ENCODE measurements at places on chromosomes 13 and 19.

GRCh38 chr13:111598747-111599146 lies 278.3 kb downstream of the TEX29 start:
- DNase-seq: no peak

- DNase-seq: no peak
Measured at GRCh38 chr13:108113407-108113806, 101.9 kb downstream of the LIG4 start.

DNA sequence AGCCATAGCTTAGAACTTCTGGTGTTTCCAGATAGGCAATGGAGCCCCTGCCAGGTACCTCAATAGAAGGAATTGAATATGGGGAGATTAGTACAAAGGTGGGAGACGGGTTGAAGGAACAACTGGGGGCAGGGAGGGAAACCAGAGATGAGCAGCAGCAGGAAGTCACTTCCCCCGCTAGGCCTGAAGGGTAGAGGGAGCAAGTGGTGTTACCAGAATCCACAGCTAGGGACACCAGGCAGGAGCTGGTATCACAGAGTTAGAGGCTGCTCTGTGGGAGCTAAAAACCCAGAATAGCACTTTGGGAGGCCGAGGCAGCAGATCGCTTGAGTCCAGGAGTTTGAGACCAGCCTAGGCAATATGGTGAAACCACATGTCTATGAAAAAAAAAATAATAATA lies 15.3 kb upstream of the HNRNPUL1 start:
- no peak for DNase-seq

DNA sequence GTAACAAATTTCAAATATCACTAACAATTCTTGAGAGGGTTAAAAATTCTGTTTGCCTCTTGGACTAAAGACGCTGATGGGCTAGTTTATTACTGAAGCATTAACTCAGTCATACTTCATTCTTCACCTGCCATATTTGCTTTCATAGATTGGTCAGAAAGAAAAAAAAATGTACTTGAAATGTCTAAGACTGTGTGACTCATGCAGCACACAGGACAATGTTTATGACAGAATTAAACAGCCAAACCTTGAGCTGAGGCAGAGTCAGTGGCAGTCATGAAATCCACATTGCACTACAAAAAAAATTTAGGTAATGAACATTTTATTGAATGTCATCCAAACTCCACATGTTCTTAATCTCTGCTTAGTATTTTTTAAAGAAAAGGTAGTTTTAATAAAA lies 135.6 kb downstream of the PRR20E start:
- DNase-seq: no peak

DNA sequence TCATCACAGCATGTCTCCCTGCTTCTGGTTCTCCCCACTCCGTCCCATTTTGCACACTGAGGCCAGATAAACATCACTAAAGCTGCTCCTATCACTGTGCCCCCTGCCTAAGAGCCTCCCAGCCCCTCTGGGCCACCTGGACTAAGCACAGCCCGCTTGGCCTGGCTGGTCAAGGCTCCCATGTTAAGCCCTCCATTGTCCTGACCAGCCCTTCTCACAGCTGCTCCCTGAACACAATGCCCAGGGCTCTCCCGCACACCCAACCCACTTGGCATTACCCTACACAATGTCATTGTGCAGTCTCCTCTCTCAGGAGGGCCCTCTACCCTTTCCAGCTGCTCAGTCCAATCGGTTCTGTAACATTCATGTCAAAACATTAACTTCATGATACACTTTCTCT lies 133.4 kb downstream of the NUFIP1 start:
- DNase-seq: no peak
